ENCODE measurements at places on chromosomes 7 and 10.

GRCh38 chr10:3119796-3120459 is 52.6 kb downstream of the PFKP start:
- DNase-seq: no peak

DNA sequence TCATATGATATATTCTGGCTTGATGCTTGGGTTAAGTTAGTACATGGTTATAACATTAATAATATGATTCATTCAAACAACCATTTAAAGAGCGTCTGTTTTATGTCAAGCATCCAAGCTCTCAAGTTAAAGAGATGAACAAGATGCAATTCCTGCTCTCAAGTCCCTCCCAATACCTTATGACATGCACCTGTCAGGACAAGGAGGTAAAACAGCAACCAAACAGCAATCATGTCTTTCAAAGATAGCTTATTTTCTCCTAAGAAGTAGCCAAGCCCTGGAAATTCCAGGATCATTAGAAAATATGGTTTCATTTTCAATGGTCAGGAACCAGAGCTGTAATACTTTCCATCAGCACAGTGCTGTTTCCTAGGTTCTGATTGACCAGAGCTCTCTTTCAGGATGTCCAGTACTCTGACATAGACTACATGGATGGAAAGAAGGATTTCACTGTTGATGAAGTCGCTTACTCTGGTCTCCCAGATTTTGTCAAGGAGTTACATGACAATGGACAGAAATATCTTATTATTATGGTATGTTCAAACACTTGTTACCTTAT is 29.0 kb downstream of the MGAM2 start:
- DNase-seq: no peak

DNA sequence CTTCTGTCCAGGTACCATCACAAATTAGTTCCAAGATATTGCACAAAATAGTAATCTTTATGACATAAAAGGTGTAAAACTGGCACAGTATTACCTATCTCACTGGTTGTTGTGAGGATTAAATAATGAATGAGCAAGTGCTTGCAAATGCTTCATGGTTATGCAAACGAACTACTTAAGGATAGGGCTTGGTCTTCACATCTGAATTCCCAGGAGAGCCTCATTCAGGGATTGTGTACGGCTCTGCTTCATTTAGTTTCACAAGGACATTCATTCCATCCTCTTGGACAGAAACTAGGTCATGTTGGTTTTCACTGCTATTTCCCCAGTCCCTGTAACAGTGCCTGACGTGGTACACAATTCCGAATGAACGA is 12.1 kb downstream of the ABCA13 start:
- no peak for DNase-seq

DNA sequence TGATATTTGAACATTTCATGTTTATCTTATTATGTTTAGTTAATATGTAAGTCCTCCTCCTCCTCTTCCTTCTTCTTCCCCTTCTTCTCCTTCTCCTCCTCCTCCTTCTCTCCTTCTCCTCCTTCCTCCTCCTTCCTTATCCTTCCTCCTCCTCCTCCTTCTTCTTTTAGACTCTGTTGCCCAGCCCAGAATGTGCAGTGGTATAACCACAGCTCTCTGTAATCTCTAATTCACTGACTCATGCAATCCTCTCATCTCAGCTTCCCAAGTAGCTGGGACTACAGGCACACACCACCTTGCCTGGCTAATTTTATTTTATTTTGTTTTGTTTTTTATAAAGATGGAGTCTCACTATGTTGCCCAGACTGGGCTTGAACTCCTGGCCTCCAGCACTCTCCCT is 83.4 kb upstream of the ODAD2 start:
- no peak for DNase-seq

DNA sequence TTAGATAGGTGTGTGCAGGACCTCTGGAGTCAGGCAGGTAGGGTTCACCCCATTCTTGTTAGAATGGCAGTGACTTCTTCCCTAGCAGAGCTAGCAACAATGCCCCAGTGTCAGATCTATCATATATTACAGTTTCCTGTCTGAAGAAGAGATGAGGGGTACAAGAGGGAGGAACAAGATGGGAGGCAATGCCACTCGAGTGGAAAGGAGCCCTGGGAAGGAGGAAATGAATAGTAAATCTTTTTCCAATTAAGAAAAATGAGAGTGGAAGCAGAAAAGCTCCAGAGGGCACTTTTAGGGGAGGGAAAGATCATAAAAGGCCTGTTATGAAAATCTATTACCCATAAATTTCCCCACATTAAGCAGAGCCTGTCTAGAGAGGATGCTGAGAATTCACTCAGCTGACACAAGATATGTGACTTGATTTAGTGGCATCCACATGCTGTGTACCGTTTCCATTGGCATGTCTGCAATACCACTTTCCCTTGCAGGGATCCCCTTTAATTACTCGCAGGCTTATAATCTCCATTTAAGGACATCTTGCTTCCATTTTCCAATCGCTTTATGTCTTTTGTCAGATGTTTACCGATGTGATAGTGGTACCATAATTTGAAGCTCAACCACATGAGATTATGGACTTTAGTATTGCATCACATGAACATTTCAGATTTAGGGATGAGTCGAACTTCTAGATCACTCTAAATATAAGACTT is 70.0 kb upstream of the AGBL3 start:
- no peak for DNase-seq

DNA sequence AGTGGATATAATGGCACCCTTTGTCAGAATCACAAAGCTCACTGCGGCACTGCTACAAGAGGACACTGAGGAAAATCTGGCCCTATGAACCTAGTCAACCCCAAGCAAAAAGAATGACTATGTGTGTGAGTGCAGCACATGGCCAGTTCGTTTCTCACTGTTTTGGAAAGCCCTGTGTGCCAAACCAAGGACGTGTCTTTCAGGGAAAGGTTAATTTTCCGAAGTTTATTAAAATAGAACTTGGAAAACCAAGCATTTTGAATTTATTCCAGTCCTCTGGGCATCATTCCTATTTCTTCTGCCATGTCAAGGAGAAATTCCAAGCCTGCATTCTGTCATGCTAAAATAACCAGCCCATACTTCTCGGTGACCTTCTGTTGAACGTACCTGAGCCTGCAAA is 471.8 kb downstream of the PLXDC2 start:
- no peak for DNase-seq

- no peak for DNase-seq
Observed at GRCh38 chr7:156376317-156376716, 264.3 kb upstream of the RNF32 start.

DNA sequence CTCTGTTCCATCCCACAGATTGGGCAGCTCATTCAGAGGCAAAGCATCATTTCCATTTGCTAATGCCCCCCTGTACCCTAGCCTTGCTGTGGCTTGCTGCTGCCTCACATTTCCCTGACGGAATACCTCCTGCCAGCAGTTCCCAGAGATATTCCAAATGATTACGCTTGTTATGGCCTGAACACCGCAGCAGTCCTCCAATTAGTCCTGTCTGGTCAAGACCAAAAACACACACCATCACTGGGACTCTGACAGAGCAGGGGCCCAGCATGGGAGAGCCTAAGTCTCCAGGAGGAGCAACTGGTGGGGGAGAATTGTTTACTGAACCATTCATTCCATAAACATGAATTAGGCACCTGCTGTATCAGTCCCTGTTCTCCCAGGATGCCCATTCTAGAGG is 6.1 kb downstream of the OGDHL start:
- DNase-seq: no peak

GRCh38 chr10:122997864-122998263 is 10.7 kb downstream of the IKZF5 start:
- DNase-seq: no peak

GRCh38 chr10:130652964-130653578 is 516.9 kb downstream of the GLRX3 start:
- DNase-seq: no peak

DNA sequence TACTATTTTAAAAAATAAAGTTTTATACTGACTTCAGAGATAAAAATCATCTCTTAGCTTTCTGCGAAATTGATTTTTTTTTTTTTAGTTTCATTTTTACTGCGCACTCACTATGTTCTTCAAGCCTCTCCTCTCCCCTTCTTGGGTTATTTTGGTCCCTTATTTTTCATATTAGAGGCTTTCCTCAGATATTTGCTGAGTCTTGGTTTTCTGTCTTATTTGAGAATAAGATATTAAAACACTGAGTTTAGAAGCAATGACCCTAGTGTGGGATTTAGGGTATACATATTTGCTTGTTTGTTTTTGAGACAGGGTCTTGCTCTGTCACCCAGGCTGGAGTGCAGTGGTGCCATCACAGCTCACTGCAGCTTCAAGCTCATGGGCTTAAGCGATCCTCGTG is 59.9 kb downstream of the SND1 start:
- DNase-seq: no peak

- DNase-seq: peak; percentile 48
Observed at GRCh38 chr7:93715234-93715633, 140.7 kb upstream of the CALCR start.

- DNase-seq: peak; percentile 95
Observed at GRCh38 chr10:120979435-120980278, 128.5 kb downstream of the WDR11 start.

DNA sequence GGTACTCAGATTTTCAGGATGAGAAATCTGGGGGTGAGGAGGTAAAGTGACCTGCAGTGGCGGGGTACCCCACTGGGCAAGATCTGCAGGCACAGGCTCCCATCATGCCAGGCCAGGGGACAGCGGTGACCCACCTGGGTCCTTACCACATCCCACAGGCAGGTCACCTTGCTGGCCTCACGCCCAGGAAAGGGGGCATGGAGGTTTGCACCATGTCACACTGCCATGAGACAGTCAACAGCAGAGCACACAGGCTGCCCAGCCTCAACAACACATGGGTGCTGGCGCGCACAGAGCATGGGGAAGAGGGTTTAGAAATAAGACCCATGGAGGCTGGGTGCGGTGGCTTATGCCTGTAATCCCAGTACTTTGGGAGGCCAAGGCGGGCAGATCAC is 914 bp downstream of the PKD1L1 start:
- no peak for DNase-seq

GRCh38 chr10:77007834-77008233 is 629.8 kb downstream of the KCNMA1 start:
- DNase-seq: no peak

DNA sequence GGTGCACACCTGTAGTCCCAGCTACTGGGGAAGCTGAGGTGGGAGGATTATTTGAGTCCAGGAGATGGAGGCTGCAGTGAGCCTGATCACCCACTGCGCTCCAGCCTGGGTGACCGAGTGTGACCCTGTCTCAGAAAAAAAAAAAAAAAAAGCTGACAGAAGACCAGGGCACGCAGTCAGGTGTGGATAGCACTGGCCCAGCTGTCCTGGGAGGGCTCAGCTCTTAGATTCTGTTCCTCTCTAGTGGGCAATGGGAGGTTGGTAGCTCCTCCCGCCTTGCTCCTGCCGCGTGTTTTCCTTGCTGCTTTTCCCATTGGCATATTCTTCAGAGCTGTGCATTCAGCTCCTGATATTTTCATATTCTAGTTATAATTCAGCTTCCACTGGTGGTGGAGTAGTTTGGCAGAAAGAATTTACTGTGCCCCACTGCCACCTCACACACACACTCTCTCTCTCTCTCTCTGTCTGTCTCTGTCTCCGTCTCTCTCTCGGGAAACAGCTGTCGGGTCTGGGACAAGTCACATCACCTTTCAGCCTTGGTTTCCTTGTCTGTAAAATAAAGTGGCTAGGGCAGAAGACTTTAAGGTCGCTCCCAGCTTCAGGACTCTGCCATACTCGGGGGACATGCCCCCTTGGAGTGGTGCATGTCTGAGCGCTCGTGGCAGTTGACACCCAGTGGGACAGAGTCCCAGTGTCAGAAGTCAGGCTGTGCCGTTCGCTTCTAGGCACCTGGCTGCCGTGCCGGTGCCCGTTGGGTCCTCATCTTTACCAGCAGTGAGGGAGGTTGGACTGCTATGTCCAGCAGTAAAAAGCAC is 25.9 kb upstream of the ANKRD2 start:
- peak; percentile 61 for DNase-seq

Data from kidney (tissue), 22 donors.